ENCODE measurements at places on chromosomes 3 and 15. TPM values are rescaled to one million over a fixed set of nuclear protein-coding genes. Genes with fewer than 3 reads are reported as not detected.

- H3K4me3 ChIP-seq, result no peak overlapping the region
- no peak overlapping the region for H3K27ac ChIP-seq
- H3K27me3 ChIP-seq, result no peaks in the 10 kb centered on the region
- no peaks in the 10 kb centered on the region for H3K36me3 ChIP-seq
These were observed 11.7 kb upstream of the CD47 start for GRCh38 chr3:108102420-108103039.

GRCh38 chr3:142647856-142648255 lies 51.7 kb downstream of the PLS1 start:
- H3K4me1 ChIP-seq, result no peaks in the 10 kb centered on the region
- H3K27ac ChIP-seq, result no peak overlapping the region
- H3K36me3 ChIP-seq, result no peaks in the 10 kb centered on the region

DNA sequence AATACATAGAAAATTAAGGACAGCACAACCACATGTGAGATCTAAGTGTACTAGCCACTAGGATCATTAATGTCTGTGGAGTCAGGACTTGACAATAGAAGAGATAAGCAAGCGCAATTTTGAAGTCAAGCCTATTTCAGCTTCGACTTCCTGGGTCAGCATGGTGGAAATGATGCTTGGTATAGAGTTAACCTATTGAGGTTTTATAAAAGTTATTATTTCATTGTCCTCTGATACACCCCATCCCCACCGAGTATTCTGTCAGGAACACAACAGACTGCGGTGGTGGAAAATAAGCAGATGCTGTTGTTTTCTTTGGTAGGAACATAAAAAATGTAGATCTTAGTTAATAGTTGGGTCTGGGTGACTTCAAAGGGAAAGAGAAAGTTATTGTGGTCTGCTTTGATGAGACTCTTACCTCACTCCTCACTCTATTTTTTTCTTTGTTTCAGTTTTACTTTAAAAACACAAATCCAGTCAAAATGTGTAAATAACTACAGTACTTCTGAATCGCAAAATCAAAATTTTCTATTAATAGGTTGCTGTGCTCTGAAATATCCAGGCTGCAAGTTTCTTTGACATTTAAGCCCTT lies 82.1 kb downstream of the IL5RA start:
- H3K4me1 ChIP-seq, result peaks cover 2% of the 10 kb centered on the region
- no peak overlapping the region for H3K27ac ChIP-seq
- DNase-seq, result no peak
- H3K4me3 ChIP-seq, result no peak overlapping the region
- H3K27me3 ChIP-seq, result no peaks in the 10 kb centered on the region

DNA sequence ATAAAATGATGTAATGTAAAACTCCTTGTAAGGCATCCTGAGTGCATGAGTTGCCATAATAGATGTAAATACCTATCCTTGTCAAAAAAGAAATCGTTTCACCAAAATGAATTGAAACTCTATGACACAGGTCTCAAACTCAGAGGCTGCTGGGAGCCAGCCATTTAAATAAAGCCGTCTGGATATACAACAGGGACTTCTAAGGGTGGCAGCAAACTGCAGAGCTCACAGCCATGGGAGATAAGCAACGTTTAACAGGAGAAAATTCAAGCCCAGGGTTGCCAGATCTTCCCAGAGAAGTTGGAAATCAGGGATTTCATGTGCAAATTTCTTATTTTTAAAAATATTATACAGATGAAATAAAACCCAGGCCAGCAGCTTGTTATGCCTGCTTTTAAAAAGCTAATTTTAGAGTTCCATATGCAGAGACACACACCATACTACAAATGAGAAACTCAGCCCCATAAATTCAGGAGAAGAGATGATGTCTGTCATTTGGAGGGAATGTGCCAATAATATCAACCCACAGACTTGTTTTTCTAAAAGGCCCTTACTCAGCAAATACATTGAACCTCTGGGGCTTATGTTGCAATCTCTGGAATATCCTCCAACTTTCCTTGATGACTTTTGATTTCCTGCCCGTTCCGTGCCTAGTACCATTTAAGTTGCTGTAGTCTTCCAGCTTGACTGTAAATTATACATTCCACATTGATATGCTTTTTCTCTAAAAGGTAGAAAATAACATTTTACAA lies 75.6 kb downstream of the AQP9 start:
- H3K27me3 ChIP-seq, result no peaks in the 10 kb centered on the region
- H3K4me3 ChIP-seq, result no peak overlapping the region
- no peaks in the 10 kb centered on the region for H3K36me3 ChIP-seq
- DNase-seq, result no peak
- peaks cover 3% of the 10 kb centered on the region for H3K4me1 ChIP-seq
- no peak overlapping the region for H3K27ac ChIP-seq

DNA sequence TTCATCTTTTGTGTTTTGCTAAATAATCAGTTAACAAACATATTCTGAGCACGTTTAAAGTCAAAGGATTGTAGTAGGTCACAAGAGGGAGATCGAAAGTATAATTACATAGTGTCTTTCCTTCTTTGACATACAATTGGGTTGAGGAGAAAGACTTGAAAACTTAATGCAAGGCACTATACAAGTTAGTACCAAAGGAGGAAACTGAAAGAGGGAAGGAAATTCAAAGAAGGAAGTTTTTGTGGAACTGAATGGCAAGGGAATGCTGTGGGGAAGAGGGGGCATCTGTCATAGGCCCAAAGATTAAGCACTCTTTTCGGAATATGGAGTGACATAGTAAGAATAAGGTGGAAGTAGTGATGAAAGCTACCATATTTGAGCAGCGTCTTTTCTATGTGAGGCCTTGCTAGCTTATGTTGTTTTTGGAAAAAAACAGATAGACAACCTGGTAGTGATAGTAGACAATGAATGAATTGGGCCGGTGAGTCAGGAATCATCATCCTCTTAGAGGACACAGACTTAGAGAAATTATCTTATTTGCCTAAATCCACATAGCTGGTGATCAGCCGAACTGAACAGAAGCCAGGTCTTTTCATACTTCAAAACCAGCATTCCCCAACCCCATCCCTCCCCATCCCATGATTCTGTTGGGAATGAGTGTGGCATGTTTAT lies 10.2 kb downstream of the MBNL1 start:
- peak overlapping the region; percentile 62 for H3K27ac ChIP-seq
- H3K27me3 ChIP-seq, result no peaks in the 10 kb centered on the region
- peaks cover 14% of the 10 kb centered on the region for H3K4me1 ChIP-seq
- H3K4me3 ChIP-seq, result peak overlapping the region; percentile 51

GRCh38 chr3:186067360-186068242 lies 41.3 kb downstream of the ETV5 start:
- DNase-seq, result no peak
- H3K27ac ChIP-seq, result no peak overlapping the region
- no peaks in the 10 kb centered on the region for H3K36me3 ChIP-seq

DNA sequence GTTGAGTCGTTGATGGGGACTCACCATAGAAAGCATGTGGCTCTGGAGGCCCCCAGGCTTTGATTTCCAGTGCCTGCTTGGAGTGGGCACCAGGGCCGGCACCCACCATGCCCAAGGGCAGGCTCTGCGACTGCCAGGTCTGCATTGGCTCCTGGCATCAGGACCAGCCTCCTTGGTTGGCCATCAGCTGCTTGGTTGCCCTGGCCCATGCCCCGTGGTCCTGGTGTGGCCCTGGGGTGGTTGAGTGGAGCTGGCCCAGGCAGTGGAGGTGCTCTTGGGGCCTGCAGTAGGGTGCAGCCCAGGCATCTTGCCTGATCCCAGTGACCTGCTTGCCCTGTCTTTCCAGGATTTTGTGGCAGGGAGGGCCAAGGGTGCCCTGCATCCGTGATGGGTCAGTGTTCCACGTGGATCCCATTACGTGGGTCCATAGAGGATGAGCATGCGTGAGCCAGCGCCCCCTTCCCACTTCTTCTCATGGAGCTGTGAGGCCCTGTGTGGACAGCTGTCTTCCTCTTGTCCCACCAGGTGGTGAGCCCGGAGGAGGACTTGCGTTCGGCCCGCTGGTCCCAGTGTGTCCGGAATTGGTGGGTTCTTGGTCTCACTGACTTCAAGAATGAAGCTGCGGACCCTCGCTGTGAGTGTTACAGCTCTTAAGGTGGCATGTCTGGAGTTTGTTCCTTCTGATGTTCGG lies 187.0 kb downstream of the UBE3A start:
- H3K4me1 ChIP-seq, result no peaks in the 10 kb centered on the region
- H3K27me3 ChIP-seq, result peaks cover 6% of the 10 kb centered on the region
- no peak for DNase-seq
- H3K4me3 ChIP-seq, result no peak overlapping the region
- H3K36me3 ChIP-seq, result no peaks in the 10 kb centered on the region
- H3K27ac ChIP-seq, result no peak overlapping the region

GRCh38 chr3:52041118-52041731 lies 15.1 kb downstream of the DUSP7 start:
- no peaks in the 10 kb centered on the region for H3K27me3 ChIP-seq
- no peak for DNase-seq
- H3K4me1 ChIP-seq, result peaks cover 21% of the 10 kb centered on the region
- no peaks in the 10 kb centered on the region for H3K36me3 ChIP-seq
- H3K27ac ChIP-seq, result no peak overlapping the region

DNA sequence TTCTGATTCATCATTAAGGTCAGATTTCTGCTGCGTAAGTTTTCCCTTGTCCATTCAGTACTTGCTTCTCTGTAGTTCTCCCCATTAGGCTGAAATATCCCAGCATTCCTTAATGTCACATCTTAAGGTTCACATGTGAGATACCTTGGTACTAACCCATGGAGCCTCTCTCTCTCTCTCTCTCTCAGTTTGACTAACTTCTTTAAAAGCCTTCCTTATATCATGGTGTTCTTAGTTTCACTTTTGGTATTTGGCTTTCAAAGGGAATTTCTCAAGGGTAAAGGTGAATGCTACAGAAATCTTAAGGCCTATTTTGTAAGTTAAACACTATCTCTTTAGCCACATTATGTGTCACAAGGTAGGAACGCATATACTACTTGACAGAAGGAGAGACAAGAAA lies 427.3 kb upstream of the ZNF717 start:
- no peak overlapping the region for H3K4me3 ChIP-seq
- H3K4me1 ChIP-seq, result no peaks in the 10 kb centered on the region
- no peak overlapping the region for H3K27ac ChIP-seq
- DNase-seq, result no peak
- H3K36me3 ChIP-seq, result no peaks in the 10 kb centered on the region
- H3K27me3 ChIP-seq, result no peaks in the 10 kb centered on the region

DNA sequence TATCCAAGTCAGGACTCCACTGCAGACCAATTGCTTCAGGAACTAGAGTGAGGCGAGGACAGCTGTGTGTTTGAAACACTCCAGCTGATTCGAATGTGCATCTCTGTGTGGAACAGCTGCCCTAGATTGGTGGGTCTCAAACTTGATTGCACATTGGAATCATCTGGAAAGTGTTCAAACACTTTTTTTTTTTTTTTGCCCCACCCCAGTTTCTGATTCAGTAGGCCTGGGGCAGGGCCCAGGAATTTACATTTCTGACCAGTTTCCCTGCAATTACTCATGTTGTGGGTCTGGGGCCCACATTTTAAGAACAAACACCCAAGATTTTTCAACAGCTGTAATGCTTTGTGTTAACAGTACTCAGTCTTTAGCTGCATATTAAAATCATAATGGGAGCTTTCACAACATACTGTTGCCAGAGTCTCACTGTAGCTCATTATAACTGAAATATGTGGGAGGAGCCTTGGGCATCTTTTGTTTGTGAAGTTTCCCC lies 156.6 kb downstream of the NR1D2 start:
- H3K27ac ChIP-seq, result no peak overlapping the region
- DNase-seq, result no peak
- no peaks in the 10 kb centered on the region for H3K36me3 ChIP-seq
- no peak overlapping the region for H3K4me3 ChIP-seq
- H3K4me1 ChIP-seq, result no peaks in the 10 kb centered on the region

DNA sequence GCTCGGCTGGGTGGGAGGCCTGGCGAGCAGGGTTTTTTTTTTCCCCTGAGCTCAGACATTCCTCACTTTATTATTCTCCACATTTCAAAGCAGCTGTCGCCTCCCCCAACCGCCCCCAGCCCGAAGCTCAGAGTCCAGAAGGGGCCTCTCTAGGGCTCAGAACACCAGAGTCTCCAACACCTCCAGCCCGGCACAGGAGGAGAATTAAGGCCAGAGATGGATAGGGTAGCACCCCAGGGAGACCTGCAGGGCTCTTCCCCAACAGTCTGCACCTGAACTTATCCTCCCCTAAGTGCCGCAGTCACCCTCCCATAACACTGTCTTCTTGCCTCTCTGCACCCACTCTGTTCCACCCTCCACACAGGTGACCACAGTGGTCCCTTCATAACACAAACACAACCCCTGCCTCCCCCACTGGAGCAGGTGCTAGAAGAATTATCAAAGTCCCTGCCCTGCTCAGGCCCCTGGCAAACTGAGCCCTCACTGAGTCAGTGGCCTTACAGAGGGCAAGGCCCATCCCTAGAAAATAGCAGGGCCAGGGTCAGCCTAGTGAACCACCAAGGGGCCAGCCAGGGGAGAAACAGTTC lies 14.1 kb downstream of the MYL3 start:
- H3K27me3 ChIP-seq, result peaks cover 12% of the 10 kb centered on the region
- no peak for DNase-seq
- peaks cover 21% of the 10 kb centered on the region for H3K4me1 ChIP-seq
- no peaks in the 10 kb centered on the region for H3K36me3 ChIP-seq
- no peak overlapping the region for H3K27ac ChIP-seq
- no peak overlapping the region for H3K4me3 ChIP-seq

DNA sequence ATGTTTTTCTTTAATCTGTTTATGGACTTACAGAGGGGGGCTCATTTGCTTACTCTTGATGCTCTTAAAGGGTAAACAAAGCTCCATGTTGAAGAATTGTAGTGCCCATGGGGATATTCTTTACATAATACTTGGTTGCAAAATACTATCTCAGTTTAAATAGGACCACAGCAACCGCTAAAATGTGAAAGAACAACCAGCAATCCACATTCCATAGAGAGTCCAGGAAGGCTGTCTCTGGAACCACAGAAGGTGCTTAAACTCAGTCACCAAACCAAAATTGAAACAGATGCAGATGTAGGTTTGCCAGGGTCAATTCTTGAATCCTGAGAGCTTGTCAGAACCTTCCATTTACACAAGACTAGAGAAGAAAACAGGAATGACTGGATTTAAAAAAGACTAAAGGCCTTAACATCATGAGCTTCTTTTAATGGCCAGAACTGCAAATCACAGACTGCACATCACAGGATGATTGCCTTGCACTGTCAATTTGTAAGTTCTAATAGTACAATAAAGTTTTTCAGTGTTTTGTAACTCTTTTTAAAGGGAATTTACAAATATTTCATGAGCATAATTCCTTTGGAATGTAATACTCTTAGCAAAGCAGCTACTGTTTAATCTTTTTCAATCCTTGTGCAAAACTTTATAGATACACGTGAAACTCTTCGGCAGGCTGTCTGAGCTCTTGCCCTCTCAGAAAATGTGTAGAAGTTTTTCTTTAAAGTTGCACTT lies 661.6 kb downstream of the SI start:
- H3K4me3 ChIP-seq, result no peak overlapping the region
- H3K27ac ChIP-seq, result no peak overlapping the region
- H3K27me3 ChIP-seq, result no peaks in the 10 kb centered on the region

The CRELD1 gene
- total RNA-seq, result 53.4 TPM

The TYRO3 gene
- 0.62 TPM for total RNA-seq

The GABRR3 gene
- total RNA-seq, result not detected

The TERC gene
- total RNA-seq, result 10.3 TPM

The SEC11A gene
- total RNA-seq, result 58.6 TPM

Measured in T-cell (primary cell).